CD4-positive, alpha-beta T cell (primary cell): ENCODE measurements at places on chromosomes 3 and 15.

DNA sequence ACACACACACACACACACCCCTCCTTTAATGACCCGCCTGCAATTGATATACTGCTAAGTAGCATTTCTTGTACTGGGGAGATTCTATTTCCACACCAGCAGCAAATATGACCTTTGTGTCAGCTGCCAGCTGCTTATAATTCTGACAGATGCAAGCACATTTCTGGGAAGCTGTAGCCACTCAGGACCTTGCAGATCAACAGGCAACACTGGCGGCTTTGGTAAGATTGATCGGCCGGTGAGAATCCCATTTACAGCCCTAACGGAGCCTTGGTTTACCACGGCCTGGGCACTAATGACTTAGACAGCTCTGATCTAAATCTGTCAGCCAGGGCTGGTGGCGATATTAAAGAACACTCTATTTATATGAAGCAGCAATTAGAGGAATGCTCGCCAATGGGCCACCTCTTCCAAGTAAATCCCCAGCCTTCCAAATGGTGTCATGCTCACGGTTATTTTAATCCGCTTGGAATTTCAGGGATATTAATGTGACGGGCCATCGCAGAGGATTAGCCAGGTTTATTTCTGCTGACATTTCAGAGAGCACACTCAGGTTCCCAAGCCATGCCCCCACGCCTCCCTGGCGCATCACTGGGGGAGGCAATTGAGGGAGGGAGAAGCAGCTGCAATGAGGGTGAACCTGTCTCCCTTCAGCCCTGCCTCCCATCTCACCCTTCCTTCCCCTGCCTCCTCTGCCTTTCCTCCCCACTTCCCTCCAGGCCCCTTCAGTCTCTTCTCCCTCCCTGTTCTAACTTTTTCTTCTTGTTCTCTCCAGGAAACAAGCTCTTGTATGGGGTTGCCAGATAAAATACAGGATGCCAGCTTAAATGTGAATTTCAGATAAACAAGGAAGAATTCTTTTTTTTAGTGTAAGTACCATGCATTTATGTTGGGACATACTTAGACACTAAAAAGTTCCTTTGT lies 287.0 kb downstream of the TLE3 start:
- no peak for DNase-seq

- DNase-seq: no peak
Observed at GRCh38 chr15:59521443-59521842, 83.5 kb downstream of the FAM81A start.

GRCh38 chr3:165683947-165684346 lies 153.3 kb downstream of the BCHE start:
- no peak for DNase-seq

GRCh38 chr3:113695786-113696645 lies at the start of gene USF3:
Gene USF3, minus strand, starts transcription at chr3:113696642. Its CDS starts 21,764 bp downstream, at chr3:113674878.
- DNase-seq: peak; percentile 83

- DNase-seq: no peak
Observed at GRCh38 chr3:73653351-73653750, 28.6 kb upstream of the PDZRN3 start.

- peak; percentile 73 for DNase-seq
Observed at GRCh38 chr3:9302425-9303181, 53.2 kb upstream of the SRGAP3 start.

DNA sequence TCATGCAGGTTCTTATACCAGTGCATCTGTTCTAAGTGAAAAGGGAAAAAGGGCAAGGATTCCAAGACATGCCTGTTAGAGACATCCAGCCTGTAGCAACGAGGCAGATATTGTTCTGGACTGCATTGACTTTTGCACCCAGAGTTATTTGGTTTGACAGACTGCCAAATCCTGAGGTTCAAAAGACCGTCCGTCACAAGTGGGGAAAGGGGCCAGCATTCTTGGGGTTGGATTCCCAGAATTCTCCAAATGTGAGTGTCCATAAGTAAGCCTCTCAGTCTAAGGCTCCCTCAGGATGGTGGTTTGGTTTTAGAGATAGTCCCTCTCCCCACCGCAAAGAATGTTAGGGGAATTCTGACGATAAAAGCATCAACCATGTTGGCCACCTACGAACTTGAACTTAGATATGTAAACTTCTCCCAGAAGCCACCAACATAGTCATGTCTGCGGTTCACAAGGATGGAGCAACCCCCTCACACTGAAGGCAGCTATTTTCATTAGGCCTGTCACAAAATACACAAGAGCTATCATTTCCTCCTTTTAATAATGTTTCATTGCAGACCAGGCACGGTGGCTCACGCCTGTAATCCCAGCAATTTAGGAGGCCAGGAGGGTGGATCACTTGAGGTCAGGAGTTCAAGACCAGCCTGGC lies 13.6 kb upstream of the LACTB start:
- DNase-seq: no peak

DNA sequence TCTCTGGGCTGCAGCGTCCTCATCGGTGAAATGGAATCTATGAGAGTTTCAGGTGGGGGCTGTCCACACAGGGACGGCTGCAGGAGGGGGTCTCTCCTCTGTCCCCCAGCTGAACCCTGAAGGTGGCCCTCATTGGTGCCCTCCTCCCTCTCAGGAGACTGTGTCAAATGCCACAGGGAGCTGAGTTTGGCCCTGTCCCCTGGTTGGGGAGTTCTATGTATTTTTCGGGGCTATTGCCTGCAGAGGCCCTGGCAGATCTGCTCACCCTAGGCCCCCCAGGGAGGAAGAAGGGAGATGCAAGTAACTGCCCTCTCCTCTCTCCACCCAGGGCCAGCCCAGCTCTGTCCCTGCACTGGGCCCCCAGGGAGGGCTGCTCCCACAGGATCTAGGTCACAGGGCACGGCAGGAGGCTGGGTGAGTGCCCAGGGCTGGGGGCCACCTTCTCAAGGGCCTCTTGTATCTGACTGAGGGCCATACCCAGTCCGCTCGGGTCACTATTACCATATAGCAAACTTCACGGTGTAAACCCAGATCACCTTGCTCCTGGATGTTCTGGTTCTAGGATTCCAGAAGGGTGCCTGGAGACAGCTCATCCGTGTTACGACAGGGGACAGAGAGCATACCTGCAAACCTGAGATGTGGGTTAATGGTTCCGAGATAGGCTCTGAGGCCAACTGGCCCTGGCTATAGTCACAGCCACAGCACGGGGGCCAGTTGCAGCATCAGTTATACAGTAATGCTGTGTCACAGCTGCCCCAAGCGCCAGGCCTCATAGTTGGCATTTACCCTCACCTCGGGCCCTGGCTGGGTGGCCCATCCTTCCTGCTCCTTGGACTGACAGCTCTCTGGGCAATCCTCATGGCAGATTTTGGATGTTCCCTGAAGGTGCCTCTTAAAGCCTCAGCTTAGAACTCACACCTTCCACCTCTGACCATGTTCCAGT lies 102.4 kb upstream of the PRR23E start:
- DNase-seq: no peak

DNA sequence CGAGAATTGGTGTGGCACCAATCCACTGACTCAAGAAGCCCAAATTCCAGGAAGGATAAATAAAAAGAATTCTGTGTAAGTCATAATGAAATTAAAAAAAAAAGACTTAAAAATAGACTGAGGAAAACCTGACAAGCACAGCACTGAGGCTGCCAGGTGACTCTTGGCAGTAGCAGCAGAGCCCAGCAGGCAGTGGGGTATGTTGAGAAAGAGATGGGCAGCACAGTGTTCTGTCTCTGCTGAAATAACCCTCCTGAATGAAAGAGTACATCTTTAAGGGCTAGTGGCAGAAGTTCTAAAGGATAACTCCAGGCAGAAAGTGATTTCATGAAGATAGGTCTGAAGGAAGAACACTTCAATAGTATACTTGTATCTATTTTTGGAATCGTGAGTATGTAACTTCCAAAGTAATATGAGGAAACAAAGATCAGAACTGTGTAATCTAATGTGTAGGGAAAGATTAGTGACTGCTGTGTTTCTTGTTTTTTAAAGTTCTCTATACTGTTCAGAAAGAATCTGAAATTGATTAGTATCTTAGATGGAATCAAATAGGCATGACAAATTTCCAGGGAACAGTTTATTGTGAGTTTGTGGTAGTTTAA lies 75.9 kb downstream of the RAB7A start:
- DNase-seq: no peak

DNA sequence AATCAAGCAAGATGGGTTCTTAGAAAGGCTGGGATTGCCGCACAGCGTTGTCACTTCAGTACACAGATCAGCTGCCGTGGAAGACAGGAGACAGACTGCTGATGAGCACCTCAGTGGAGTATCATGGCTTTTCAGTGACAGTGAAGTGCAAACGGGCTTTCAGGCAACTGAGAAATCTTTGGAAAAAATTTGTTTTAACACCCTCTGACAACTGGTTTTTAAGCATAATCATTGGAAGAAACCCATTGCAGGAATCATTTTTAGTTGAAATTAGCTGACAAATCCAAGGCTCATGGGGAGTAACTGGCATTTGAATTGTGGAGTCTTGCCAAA lies 418.8 kb downstream of the OTOL1 start:
- no peak for DNase-seq

DNA sequence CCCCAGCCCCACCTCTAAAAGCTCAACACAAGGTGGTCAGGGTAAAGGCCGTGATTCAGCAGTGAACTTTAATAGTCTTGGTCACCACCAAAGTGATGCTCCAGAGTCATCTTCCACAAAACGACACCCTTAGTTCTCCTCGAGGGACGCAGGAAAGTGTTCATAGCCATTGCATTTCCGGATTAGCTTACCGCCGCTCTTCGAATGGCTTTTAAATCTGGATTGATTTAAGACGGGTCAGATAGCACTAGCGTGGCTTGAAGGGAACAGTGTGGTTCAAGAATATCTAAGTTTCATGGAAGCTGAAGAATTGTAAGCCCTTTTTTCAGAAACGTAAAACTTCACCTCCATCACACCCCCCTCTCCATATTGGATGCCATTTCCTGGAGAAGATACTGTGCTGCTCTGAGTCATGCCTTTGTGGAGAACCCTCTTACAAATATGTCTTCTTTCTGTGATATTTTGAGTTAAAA lies 829 bp downstream of the RNF7 start:
- DNase-seq: peak; percentile 30

GRCh38 chr3:39413691-39414420 lies 7.3 kb downstream of the RPSA start:
- no peak for DNase-seq

DNA sequence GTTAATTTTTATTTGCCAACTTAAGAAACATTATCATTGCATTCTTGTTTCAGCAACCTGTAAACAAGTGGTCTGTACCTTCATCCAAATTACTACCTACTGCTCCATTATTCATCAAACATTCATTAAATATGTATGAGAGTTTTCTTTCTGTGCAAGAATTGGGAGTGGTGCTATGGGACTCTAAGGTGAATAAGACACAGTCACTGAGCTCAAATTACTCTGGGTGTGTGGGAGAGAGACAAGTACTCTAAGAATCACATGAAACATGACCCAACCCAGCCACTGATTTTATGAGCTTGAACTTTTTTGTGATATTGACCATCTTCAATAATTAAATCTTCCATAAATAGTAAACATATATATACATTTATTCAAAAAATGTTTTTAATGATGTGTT lies 227.2 kb upstream of the TP63 start:
- no peak for DNase-seq

GRCh38 chr3:115254492-115255196 lies 107.6 kb upstream of the ZBTB20 start:
- DNase-seq: no peak

GRCh38 chr3:187902936-187903335 lies 157.7 kb upstream of the BCL6 start:
- DNase-seq: no peak

DNA sequence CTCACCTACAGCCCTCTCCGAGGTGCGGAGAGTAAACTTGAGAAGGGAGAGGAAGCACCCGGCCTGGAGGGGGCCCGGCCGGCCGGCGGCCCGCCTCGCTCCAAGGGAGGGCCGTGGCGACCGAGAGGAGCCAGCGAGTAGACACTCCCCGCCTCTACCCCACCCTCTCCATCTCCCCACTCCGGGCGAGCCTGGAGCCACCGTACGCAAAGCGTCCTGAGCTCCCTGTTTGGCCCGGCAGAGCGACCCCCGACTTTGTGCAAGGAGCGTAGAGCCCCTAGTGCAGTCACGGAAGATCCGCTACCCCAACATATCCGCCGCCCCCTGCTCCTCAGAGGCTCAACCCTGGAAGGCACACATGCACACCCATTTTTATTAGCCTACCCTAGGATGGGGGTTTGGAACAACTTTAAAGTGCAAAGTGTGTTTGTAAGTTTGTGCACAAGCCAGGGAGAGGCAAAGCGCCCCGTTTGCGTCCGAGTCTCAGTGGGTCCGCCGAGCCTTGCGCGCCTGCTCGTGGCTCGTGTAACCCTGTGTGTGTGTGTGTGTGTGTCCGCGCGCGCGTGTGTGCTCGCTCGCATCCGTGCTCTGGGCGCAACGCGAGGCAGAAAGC lies 508 bp upstream of the SMAD6 start:
- DNase-seq: no peak

DNA sequence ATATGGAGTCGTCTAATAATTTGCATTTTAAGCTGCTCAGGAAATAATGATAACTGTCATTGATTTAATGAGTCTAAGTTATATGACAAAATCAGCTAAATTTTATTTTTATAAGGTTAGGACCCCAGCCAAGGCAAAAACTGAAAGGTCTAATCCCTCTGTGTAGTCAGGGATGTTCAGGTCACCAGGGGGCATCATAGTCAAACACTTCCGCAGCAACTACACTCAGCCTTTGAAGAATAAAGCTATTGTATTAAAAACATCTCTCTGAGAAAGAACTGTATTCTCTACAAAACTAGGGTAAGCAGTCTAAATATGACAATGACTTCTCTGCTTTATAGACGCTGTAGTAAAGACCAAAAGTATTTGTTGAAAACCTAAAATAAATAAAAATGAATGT lies 15.0 kb downstream of the INTS14 start:
- DNase-seq: no peak

GRCh38 chr3:64473466-64473865 lies 214.3 kb downstream of the ADAMTS9 start:
- no peak for DNase-seq

GRCh38 chr3:61562721-61563312 lies 1.4 kb downstream of the PTPRG start:
- no peak for DNase-seq

GRCh38 chr15:84658080-84658787 lies at the start of gene NMB:
Gene NMB, minus strand, starts transcription at chr15:84658199. Its CDS starts 47 bp downstream, at chr15:84658152.
- DNase-seq: peak; percentile 94

DNA sequence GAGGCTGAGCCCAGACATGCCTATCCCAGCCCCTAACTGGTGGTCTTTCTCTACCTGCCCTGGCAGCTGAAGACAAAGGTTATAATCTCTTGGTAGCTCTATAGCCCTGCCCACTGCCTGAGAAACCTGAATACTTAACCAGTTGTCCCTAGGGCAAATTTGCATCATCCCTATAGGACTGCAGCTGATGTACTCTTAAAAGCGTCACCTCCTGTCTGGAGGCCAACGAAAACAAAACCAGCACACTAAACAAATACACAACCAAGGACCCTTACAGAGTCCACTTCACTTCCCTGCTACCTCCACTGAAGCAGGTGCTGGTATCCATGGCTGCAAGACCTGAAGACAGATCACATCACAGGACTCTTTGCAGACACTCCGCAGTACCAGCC lies 98.0 kb downstream of the KCNAB1 start:
- DNase-seq: no peak

- no peak for DNase-seq
Observed at GRCh38 chr3:136624371-136624770, 127.8 kb downstream of the STAG1 start.
